ENCODE measurements at places on chromosomes 5 and 9.

- peak; percentile 48 for DNase-seq
Measured at GRCh38 chr5:7850395-7851239, at the start of gene CFAP90. Gene CFAP90 (minus strand): TSS chr5:7851133. CDS start chr5:7851021, 112 bp downstream.

- no peak for DNase-seq
Measured at GRCh38 chr5:60458666-60459065, 241.3 kb downstream of the DEPDC1B start.

DNA sequence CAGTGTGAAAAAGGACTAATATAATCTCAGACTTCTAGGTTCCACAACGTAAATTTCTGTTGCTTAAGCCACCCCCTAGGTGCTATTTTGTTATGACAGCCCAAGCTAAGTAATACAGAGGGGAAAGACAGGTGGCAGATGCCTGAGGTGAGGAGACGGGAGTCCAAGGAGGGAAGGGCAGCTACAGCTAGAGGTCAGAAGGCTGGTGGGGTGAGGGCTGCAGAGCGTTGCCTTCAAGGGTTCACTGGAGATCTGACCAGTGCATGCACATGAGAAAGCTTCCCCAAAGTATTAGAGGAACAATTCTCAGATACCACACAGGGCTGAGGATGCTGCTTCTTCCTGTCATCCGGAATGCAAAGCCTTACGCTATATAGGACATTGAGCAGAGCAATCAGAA lies 104.7 kb upstream of the IRX4 start:
- DNase-seq = no peak

GRCh38 chr9:117734082-117734481 lies 29.9 kb downstream of the TLR4 start:
- no peak for DNase-seq

DNA sequence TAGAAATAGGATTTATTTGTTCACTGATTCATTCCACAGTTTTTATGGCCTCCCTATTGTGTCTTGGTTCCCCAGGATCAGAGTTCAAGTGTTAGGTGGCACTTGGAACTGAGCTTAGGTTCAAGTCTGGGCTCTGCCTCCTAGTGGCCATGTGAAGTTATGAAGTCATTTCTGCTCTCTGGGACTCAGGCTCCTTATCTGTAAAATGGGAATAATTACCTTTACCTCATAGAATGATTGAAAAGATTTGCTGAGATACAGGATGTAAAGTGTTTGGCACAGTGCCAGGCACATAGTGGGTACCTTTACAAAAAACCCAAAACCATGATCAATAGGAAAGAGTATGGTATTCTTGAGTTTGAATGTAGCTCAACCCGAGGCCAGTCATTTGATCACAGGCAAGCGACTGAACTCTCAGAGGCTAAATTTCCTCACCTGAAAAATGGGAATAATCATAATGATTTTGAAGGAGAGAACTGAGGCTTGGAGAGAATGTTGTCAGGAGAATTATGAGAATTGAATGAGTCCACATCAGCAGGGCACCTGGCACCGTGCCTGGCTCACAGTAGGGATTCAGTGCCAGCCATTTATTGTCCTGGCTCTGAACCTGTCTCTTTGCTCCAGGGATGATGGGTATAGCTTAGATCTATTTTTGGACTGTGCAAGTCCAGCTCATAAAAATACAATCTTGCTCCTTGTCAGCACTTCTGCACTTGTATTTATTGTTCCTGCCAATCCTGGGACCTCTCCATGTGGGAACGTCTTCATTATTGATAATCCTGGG lies 10.8 kb downstream of the NSG2 start:
- DNase-seq = no peak

All from fibroblast of skin of back (primary cell).